ENCODE measurements at places on chromosomes 13 and 19. TPM values are rescaled to one million over a fixed set of nuclear protein-coding genes. Genes with fewer than 3 reads are reported as not detected.

The EBPL gene
- total RNA-seq: 19.8 TPM

The ITGBL1 gene
- total RNA-seq: not detected

The CASP14 gene
- total RNA-seq: not detected

The ATCAY gene
- total RNA-seq: not detected

The PTH2 gene
- not detected for total RNA-seq

The CD209 gene
- not detected for total RNA-seq

- no peak for DNase-seq
These were observed 46.2 kb downstream of the MYH14 start for GRCh38 chr19:50249636-50250035.

DNA sequence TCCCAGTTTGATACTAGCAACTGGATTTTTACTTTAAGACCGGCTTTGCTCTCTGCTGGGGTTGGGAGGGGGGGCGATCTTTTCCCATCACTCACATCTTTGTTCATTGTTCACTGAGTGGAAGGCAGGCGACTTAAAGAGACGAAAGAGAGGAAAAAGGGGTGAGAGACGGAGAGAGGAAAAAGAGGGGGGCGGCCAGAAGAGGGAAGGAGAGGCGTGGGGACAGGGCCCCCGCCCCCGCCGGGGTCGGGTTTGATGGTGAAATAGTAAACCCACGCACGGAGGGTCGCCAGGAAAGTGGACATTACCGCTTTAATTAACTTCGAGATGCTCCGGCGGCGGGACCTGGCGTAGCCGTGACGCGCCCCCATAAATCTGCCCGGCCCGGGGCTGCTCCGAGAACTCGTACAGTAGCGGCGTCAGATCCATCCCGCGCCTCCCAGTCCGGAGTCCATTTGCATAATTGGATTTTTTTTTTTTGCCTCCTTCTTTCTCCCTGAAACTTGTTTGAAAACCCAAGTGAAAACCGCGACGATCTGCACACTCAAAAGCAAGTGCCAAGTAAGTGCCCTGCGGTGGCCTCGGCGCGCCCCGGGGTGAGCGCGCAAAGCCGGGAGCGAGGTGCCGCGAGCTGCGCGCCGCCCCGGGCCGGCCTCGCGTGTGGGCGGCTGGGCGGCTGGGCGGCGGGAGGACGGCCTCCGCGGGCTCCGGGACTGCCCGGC is 143.9 kb upstream of the ZNF536 start:
- no peak for DNase-seq

GRCh38 chr13:22703601-22704209 is 477.1 kb upstream of the SGCG start:
- no peak for DNase-seq

- no peak for DNase-seq
These were observed 1581.5 kb upstream of the PCDH20 start for GRCh38 chr13:62997038-62997599.

- no peak for DNase-seq
These were observed 409.0 kb downstream of the GPC6 start for GRCh38 chr13:93635616-93636032.

GRCh38 chr19:28920269-28921066 is 292.5 kb downstream of the UQCRFS1 start:
- DNase-seq: no peak

DNA sequence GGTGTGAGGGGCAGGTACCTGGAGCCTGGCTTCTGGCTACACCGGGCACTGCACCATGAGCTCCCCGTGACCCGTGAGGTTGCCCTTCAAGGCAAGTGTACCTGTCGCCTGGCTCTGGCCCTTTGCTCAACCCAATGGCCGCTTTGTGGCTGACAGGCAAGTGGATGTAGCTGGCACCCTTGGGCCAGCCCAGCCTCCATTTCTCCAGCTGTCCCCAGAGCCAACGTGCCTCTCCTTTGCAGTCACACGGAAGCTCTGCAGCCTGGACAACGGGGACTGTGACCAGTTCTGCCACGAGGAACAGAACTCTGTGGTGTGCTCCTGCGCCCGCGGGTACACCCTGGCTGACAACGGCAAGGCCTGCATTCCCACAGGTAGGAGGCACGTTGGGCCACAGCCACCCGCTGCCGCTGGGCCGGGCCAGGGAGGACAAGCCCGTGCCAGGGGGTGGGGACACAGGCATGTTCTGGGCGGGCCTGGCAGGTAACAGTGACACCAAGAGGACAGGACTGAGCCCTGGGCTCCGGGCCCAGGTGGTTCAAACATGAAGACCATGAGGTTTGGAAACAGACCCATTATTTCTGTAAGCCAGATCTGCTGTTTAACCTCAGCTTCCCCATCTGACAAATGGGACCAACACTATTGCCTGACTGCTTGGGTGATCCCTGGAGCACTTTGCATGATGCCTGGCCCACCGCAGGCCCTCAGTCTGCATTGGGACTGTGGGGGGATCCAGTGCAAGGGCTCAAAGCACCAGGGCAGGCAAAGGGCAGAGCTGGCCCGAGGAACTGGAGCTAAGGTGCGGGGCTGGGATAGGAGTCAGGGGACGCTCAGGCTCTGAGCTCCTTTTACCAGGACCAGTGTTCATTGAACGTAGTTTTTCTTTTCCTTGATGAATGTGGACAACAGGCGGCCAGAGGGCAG is 17.5 kb upstream of the PROZ start:
- DNase-seq: no peak

DNA sequence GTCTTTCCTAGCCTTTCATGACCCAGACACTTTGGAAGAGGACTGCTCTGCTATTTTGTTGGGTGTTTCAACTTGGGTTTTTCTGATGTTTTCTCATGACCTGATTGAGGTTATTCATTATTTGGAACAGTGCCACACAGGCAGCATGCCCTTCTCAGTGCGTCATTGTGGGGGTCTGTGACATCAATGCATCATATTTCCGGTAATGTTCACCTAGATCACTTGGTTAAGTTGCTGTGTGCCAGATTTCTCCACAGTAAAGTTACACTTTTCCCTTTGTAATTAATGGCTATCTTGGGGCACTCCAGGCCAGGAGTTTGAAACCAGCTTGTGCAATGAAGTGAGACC is 124.4 kb downstream of the SIPA1L3 start:
- DNase-seq: no peak

DNA sequence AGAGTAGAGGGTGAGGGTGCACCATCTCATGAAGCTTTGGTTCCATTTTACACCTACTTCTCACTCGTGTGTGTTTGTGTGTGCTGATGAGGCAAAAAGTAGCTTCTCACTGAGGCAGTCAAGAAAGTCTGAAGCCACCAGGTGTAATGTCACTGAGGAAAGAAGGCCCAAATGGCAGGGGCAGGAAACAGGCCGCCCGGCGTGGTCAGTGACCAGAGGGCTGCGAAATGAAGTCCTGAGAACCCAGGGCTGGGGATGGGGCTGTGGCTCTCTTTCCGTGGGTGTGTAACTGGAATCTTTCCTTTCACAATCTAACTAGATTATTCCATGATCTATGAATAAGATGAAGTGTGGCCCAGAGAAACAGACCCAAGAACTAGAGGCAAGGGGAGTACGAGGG is 25.5 kb upstream of the TFDP1 start:
- DNase-seq: no peak

- DNase-seq: no peak
These were observed 11.6 kb upstream of the ATP8B3 start for GRCh38 chr19:1823539-1824251.
